NCI-H345 (cell line): ENCODE measurements at places on chromosomes 3 and 15.

- no peak for DNase-seq
These were observed 22.0 kb downstream of the OR5H15 start for GRCh38 chr3:98188545-98188944.

DNA sequence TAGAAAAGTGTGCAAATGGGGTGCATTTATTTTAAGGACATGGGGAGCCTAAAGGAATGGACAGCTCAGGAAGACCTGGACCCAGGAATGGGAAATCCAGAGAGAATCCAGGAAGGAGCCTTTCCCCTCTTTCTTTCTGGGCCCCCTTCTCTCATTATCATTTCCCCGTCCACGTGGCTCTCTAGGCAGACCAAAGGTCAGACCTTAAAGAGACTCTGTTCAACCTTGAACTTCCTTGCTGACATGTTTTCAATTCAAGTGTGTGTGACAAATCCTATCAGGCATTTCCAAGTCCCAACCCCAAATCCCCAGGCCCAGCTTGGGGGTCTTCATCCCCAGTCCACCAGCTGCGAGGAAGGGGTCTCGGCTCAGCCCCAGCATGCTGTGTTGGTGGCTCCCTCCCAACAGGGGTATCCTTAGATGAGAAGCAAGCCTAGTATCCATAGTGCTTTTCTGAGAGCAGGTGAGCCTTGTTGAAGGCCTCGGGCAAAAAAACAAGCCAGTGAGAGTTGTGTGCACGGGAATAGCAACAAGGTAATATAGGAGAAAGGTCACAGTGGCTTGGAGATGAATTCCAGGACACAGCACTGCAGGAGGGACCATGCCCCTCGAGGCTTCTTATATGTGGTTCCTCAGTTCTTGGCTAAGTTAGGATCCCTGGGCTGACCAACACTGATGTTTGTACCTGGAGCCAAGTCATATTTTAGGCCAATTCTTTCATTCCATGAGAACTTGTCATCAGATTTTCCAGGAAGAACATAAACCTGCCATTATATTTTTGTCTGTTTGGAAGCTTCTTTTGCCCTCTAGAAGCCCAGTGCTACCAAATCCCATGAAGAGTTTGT, 130.0 kb downstream of the ASB7 start:
- no peak for DNase-seq

DNA sequence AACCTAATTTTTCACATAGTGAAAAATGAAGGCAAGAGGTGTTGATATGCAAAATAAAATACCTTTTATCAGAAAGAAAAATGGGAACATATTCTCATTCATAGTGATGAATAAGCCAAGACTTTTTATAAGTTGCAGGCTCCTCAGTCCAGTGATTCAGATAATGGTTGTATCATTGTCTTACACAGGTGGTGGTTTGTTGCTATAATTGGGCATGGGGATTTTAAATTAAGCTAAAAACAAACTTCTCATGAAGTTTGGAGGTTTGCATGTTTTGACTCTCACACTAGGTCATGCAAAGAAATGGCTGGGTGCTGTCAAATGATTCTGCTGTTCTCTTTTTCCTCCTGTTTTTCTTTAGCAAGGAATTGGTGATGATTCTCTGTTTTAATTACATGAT, 60.8 kb upstream of the SKIL start:
- no peak for DNase-seq

GRCh38 chr3:66825375-66825774, 172.7 kb upstream of the KBTBD8 start:
- no peak for DNase-seq

DNA sequence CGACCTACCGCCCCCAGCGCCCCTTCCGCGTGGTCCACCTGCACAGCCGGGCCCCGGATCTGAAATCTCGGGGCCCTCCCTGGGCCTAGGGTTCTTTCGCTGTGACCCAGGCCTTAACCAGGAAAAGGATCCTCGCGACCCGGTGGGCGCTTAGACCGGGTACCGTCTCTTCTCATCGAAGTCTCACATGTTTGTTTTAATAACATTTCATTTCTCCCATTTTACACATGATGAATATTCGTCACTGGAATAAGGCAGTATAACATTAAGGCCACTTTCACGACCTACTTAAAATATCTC, 277 bp upstream of the DALRD3 start:
- DNase-seq, result no peak

DNA sequence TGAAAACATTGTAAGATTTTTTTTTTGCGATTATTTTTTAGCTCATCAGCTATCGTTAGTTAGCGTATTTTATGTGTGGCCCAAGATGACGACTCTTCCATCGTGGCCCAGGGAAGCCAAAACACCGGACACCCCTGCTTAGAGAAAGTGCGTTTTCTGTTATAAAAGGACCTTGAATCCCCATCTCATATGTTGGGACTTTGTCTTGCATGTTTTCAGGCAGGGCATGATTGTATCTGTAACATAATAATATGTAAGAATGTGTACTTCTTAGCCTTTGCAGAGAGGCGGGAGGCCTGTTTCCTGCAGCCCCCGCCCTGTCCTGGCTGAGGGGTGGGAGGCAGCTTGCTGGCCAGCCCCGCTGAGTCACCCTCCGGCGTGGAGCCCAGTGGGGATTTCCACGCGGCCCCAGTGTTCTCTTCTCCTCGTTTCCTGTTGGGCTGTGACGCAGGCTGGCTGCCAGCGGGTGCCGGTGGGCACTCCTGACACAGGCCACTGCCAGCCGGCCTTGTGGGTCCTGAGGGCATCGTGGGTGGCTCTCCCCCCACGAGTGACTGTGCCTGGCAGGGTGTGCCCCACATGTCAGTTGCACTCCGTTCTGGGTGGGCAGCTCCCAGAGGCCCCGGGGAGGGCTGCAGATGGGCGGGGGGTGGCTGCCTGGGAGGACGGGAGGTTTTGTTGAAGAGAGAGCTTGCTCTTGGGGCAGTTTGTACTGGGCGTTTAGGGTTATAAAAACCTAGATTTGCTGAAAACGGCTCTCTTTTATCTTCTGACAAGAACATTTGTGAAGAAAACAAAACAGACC, 55.6 kb downstream of the SMAD3 start:
- no peak for DNase-seq

DNA sequence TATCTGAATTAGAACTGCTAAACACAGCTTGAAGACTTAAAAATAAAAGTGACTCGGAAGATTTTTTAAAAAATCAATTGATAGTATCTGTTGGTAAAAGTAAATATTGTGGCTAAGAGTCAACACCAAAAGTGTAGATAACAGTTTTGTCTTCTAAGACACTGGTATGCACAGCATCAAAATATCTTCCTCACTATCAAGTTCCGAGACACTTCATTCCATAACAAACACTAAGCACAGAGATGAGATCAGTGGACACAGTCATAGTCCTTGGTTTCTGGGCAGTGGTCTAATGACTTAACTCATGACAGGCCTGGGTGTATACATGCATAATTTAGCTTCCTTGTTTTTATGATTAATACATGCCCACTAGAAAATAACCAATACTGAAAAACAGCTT, 63.2 kb downstream of the PXYLP1 start:
- no peak for DNase-seq

DNA sequence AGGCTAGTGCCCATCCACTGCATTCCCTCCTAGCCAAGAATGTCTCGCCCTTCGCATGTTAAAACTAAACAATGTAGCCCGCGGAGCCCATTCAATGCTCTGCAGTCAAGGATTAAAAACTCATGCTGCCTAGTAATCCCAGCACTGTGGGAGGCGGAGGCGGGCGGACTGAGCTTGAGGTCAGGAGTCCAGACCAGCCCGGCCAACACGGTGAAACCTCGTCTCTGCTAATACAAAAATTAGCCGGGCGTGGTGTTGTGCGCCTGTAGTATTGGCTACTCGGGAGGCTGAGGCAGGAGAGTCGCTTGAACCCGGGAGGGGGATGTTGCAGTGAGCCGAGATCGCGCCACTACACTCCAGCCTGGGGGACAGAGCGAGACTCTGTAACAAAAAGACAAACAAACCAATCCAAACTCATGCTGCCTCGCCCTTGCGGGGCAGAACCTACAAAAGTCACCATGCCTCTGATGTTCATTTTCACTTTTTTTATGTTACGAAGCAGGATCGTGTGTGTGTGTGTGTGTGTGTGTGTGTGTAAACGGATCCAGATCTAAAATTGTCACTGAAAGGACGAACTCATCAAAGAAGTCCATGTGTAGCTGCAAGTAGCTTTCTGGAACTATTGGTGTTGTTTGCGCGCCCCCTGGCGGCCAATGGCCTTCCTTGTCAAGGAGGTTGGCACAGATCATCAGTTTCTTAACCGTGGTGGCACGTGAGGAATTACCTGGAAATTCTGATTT, 54.8 kb upstream of the SPESP1 start:
- peak; percentile 81 for DNase-seq

- no peak for DNase-seq
These were observed 149.0 kb downstream of the CBLB start for GRCh38 chr3:105719791-105720190.

DNA sequence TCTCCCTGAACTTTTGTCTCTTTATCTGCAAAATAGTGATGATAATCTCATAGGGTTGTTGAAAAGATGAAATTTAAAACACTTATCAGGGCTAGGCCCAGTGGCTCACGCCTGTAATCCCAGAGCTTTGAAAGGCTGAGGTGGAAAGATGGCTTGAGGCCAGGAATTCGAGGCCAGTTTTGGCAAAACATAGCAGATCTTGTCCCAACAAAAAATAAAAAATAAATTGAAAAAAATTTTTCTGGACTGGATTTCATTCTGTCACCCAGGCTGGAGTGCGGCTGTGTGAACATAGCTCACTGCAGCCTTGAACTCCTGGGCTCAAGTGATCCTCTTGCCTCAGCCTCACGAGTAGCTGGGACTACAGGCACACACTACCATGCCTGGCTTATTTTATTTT, 29.6 kb downstream of the LMLN start:
- no peak for DNase-seq

DNA sequence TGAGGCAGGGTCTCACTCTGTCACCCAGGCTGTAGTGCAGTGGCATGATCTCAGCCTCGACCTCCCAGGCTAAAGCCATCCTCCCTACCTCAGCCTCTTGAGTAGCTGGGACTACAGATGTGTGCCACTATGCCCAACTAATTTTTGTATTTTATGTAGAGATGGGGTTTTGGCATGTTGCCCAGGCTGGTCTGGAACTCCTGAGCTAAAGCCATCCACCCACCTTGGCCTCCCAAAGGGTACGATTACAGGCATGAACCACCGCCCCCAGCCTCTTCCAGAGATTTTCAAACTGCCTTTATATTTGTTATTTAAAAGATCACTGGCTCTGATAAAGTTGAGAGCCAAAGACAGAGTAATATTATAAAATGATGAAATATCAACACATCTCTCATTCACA, 37.3 kb downstream of the BSN start:
- no peak for DNase-seq

DNA sequence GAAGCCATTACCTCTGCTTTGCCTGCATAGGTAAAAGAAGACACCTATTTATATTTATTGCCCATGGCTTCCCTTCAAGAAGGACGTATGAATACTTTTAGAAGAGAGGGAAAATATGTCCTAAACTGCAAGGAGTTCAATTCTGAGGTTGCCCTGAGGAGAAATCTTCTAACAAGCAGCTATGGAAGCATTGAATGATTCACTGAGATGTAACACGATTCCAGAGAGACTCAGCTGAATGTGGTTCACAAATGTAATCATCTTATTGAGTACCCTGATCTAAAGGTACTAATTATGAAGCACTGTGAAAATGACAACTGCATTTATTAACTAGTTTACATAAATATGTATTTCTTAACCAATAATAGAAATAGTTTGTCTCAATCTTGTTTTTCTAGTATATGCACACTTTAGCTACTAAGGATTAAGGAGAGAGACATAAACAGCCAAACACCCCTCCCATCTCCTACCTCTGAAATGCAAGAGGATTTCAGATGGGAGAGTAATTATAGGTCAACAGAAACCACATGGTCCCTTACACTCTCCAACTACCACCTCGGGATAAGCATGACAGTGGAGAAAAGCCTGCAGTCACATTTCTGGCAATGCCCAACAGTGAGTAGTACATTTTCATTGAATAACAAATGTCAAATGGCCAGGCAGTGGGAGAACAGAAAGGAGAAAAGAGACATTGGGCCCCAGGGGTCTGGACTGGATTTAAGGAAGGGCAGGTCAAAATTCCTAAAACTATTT, 506.2 kb upstream of the IL12A start:
- DNase-seq, result no peak

DNA sequence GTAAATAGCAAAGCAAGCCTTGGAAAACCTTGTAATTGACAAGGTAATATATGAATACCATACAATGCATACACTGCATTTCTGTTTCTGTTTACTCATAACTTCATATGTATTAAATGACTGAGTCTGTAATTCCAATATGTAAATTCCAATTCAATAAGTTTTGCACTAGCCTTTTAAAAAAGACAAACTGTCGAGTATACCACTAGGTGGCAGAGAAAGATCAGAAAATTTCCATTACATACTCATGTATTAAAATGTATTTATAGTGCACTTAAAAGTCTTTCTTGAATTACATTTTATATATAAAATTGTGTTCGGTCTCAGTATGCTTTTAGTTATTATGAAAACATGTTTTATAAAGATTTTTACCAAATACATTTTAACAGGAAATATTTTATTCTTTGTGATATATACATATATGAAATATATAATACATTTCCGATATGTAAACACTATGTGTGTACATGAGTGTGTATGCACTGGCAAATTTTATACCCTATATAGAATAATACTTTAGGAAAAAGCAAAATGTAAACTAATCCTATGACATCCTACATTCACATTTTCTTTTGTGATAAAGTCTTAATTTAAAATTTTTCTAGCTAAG, 216.8 kb downstream of the VGLL3 start:
- peak; percentile 48 for DNase-seq

GRCh38 chr3:54215521-54215920, 93.2 kb downstream of the CACNA2D3 start:
- no peak for DNase-seq

DNA sequence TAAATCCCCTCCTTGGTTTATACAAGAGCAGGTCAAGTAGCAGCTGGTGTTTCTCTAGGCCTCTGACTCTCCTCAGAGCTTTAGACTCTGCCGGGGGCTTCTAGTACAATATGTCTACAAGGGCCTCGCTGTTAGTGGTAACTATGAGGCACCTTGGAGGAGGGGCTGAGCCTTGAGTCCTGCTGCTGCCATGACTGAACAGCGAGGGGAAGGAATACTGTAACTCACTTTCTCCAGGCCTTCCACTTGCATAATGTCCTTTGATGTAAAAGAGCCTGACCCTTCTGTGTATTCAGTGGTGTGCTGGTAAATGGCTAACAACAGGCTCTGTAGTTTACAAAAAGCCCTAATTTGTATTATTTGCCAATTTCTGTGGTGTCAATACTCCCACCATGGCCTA, 27.8 kb downstream of the DRD3 start:
- no peak for DNase-seq

DNA sequence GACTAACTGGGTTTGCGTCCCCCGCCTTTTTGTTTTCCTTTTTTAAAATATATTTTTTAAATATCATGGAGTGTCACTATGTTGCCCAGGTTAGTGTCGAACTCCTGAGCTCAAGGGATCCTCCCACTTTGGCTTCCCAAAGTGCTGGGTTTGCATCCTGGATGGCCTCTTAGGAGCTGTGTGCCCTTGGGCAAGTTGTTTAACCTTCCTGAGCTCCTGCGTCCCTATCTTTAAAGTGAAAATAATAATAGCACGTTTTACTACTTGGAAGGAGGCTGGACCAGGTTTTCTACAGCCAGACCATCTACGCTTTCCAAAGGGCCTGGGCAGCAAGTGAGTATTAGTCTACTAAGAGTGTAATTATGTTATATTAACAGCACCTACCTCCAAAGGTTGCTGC, 44.2 kb upstream of the RNU6-1 start:
- no peak for DNase-seq
